CD4-positive, alpha-beta T cell treated with Interleukin-1 beta for 1 hour (primary cell): ENCODE measurements at places on chromosomes 5 and 9.

DNA sequence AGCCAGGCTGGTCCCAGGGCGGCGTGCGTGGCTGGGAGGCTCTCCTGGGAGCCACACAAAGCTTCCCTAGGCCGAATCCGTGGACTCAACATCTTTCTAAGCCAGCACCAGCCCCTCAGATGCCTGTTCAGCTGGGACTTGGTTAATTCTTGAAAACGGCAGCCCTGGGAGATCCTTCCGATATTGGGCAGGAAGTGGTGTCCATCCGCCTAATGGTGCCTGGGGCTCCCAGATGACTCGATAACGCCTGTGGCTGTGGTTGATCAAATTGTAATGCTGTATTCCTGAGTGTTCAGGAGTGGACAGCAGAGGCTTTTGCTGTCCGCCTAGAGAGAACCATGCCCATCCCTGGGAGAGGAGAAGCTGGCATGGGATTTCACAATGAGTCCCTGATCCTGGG, 14.1 kb downstream of the KCNT1 start:
- DNase-seq, result no peak

GRCh38 chr5:59437176-59437575, 456.4 kb downstream of the PDE4D start:
- DNase-seq, result no peak

DNA sequence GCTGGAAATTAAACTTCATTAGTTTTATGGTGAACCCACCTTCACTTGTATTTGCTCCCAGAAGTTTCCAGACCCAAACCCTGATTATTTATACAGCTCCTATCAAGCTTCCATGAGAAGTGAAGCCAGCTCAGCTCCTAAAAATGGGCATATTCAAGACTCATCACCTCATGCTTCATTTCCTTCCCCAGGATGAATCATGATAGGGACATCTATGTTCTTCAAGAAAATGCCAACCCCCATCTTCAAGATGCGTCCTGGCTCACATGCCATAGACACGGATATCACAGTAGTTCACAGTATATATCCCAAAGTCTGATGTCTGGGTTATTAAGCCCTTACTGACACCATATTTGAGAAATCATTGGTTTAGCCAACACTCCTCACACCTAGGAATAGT, 217.6 kb downstream of the NPR3 start:
- no peak for DNase-seq

- no peak for DNase-seq
These were observed 753.9 kb upstream of the PTPRD start for GRCh38 chr9:11366585-11367129.

DNA sequence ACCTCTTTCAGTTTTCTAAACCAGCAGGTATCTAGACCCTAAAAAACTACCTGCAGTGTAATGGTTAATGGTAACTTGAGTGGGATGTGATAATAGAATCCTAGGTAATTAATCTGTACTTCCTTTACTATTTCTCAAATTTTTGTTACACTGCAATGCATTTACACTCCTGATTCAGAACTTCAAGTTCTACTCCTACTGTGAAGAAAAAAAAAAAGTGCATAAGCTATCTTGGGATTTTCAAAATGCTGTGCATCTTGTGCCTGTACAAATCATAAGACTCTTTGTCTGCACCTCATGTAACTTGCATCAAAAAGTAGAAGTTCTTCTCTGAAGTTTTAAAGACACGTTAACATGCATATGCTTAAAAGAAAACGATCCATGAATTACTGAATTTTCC, 554.1 kb downstream of the CETN3 start:
- DNase-seq, result no peak

- no peak for DNase-seq
These were observed 136.6 kb downstream of the PIK3R1 start for GRCh38 chr5:68352166-68352565.

- no peak for DNase-seq
These were observed 10.9 kb downstream of the PTCH1 start for GRCh38 chr9:95505717-95506427.

DNA sequence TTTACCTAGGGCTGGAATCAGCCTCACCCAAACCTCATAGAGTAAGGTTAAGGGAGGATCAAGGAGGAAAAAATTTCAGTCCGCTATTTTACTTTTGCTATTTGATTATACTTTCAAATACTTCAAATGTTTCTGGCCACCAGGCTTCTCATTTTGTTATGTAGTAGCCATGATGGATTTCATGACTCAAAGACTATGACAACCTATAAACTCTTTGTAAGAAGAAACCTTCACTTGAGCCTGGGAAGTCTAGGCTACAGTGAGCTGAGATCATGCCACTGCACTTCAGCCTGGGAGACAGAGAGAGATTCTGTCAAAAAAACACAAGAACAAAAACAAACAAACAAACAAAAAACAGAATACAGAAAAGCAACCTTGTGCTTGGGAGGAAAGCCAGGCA, 293.6 kb upstream of the TNC start:
- no peak for DNase-seq

- DNase-seq, result no peak
These were observed 21.3 kb downstream of the AHRR start for GRCh38 chr5:342501-343460.

DNA sequence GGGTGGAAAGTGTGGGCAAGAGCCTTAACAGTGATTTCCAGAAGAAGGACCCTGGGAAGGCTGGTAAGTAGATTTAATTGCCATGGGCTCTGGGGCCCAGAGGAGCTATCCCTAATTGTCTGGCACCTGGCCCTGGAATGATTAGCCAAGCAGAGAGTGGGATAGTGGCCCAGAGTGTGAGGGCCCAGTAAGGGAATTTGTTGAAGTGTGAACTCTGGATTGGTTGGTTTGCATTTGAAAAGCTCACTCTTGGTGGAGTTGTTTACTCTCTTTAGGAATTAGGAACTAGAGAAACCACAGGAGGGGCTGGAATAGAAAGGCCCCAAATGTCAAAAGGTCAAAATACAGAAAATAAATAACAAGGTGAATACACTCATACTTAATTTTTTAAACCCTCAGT, 207.1 kb downstream of the GABRG2 start:
- DNase-seq, result no peak

- no peak for DNase-seq
These were observed 250.7 kb downstream of the KCTD16 start for GRCh38 chr5:144421411-144421810.

- DNase-seq, result peak; percentile 30
These were observed 17.5 kb upstream of the ROPN1L start for GRCh38 chr5:10424124-10424731.

GRCh38 chr9:12735665-12736064, 39.2 kb upstream of the LURAP1L start:
- DNase-seq, result no peak

DNA sequence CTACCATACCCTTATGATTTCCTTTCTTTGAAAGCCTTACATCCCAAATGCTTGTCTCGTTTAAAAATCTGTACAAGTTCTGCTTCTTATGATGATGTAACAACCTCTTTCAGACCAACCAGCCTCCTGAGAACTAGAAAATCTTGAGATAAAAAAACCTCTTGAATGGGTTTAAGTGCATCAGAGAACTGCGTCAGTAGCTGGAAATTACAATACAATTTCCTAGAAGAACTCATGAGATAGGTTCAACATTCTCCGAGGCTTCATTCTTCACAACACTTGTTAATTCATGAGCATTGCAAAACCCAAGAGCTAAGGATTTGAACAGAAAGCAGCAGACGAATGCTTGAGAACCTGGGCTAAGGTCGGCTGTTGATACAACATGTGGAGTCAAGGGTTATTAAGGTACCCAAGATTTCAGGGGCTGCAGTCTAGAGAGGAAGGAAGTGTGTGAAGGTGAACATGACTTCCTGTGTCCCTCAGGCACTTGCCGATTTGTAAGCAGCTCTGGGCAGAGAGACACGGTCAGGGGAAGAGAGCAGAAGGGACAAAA, 286.0 kb downstream of the ICE1 start:
- DNase-seq, result no peak

DNA sequence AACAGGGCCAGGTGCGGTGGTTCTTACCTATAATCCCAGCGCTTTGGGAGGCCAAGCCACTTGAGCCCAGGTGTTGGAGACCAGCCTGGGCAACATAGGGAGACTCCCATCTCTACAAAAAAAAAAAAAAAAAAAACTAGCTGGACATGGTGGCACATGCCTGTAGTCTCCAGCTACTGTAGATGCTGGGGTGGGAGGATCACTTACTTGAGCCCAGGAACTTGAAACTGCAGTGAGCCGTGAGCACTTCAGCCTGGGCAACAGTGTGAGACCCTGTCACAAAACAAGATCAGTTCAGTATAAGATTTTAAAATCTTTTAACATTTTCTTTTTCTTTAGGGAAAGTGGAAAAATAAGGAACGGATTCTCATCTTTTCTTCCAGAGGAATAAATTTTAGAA, 2.5 kb downstream of the BRIX1 start:
- no peak for DNase-seq

- DNase-seq, result peak; percentile 81
These were observed 19.3 kb upstream of the CAMSAP1 start for GRCh38 chr9:135926402-135927194.

DNA sequence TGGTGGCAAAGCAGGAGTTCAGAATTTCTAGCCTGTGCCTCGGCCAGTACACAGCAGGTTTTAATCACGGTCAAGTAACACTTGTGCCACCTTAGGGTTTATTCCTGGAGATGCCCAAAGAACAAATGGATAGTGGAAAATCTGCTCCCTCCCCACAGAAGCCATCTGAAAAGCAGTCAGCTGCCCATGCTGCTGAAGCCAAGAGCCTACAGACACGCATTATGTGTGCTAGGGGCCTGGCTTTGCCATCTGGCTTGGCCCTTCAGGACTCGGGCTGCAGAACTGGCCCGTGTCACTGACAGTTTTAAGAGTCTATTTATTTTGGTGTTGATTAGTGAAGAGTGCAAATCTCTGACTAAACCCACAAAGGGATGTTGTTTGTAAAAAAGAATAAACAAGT, 11.1 kb downstream of the ARSB start:
- no peak for DNase-seq

GRCh38 chr9:127912882-127913281, 4.0 kb downstream of the ST6GALNAC4 start:
- no peak for DNase-seq

- DNase-seq, result no peak
These were observed 104.8 kb downstream of the PDE6A start for GRCh38 chr5:149839761-149840160.

GRCh38 chr9:129889941-129890717, 54.9 kb downstream of the USP20 start:
- peak; percentile 79 for DNase-seq

DNA sequence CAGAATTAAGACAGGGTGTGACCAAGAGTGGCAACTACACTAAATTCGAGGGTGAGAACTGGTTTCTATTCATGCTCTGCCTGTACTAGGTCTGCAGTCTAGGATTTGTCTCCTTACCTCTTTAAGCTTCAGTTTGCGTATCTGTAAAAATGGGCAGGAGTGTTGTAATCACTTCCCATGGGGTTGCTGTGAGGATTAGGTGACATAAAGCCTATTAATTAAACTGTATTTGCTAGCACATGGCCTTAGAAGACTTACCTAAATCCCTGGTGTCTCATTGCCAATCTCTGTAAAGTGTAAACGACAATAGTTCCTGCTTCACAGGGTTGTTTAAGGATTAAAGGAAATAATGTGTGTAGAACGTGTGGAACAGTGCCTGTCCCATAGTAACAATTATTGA, 193.6 kb downstream of the DRD1 start:
- DNase-seq, result no peak

DNA sequence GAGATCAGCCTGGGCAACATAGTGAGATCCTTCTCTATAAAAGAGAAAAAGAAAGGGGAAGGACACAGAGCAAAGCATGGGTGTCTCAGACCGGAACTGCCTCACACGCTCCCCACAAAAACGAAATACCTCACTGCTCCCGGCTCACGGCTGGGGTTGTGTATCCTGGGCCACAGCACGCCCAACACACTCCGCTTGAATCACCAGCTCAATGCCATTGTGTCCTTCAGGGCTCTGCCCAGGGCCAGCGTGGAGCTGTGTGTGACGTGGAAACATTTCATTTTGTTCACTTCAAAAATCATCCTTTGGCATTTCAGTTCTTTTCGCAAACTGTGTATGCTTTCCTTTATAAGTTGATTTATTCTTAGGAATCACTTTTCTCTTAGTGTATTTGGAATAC, 279.5 kb downstream of the IRX1 start:
- DNase-seq, result no peak

DNA sequence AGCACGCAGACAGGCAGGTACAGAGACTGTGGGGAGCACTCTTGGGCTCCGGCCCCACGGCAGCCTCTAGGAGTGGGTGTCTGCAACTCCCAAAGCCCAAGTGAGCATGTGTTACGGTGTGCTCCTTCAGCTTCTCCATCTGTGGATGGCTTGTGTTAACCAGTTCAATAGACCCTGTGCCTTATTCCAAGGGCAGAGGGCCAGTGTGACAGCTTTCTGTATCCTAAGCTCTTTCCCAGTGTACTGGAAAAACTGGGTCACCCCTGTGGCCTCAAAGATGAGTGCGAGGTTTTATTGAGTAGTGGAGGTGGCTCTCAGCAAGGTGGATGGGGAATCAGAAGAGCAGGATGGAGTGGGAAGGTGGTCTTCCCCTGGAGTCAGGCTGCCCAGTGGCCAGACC, 78.3 kb downstream of the ADAMTS16 start:
- no peak for DNase-seq

GRCh38 chr5:171450423-171451331, 31.2 kb downstream of the FGF18 start:
- no peak for DNase-seq

GRCh38 chr9:87609002-87609401, 111.3 kb downstream of the DAPK1 start:
- DNase-seq, result no peak

DNA sequence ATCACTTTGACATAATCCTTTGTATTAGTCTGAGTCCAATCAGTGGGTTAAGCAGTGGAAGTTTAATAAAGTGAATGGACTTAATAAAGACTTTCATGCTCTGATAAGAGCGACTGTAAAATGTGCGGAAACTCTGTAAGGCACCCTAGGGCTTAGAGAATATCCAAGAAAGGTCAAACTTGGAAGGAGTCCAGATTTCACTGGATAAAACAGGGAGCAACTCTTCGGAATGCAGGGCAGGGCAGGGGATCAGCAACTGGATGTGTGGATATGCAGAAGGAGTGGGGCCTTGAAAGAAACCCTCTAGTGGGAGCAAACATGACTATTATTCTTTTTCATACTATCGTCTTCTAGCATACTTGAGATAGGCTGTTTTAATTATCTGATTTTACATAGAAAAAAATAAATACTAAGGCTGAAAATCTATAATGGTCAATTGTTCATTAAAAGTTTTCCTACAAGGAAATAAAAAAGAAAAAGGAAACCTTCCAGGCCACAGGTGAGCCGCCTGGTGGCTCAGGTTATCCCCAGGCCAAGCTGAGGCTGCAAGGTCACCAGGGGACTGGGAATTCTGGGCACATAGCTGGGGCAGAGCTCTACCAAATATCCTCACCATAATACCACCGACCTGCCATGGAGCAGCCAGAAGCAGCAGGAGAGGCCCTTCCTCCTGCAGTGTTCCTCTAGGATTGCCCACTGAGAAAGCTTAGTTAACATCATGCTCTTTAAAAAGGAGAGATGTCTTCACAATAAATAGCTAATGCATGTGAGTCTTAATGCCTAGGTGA, 46.3 kb upstream of the CCDC112 start:
- no peak for DNase-seq

- peak; percentile 1 for DNase-seq
These were observed 113.3 kb upstream of the SPATA31D4 start for GRCh38 chr9:81814794-81815464.

GRCh38 chr5:995318-995717, 13.3 kb upstream of the NKD2 start:
- DNase-seq, result no peak
